Gastroesophageal sphincter (tissue), 4 donors: ENCODE measurements at places on chromosomes 4 and X. TPM values are rescaled to one million over a fixed set of nuclear protein-coding genes. Genes with fewer than 3 reads are reported as not detected.

FAM133A gene
- not detected for total RNA-seq

TEX13C gene
- not detected for total RNA-seq

UGT2A3 gene
- not detected for total RNA-seq

CPXCR1 gene
- not detected for total RNA-seq

SPARCL1 gene
- total RNA-seq: 2,335 TPM
